ENCODE measurements at places on chromosomes 3 and 15.

DNA sequence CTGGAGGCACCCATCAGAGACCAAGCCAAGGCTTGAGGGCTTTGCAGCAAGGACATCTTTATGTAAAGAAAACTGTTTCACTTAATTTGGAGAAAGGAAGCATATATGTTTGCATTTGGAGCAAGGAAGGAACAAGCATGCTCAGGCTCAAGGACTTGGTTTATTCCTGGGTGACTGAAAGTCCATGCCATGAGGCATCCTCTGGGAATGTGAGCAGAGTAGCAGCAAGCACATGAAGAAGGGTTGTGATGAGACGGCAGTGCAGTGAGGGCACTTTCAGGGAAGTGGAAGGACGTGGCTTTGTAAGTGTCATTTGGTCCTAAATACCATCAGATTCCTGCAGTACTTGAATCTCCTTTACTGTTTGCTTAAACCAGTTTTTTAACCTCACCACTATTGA is 26.8 kb downstream of the POLG start:
- DNase-seq = no peak

- no peak for DNase-seq
Observed at GRCh38 chr3:169678122-169678521, 14.6 kb upstream of the MECOM start.

DNA sequence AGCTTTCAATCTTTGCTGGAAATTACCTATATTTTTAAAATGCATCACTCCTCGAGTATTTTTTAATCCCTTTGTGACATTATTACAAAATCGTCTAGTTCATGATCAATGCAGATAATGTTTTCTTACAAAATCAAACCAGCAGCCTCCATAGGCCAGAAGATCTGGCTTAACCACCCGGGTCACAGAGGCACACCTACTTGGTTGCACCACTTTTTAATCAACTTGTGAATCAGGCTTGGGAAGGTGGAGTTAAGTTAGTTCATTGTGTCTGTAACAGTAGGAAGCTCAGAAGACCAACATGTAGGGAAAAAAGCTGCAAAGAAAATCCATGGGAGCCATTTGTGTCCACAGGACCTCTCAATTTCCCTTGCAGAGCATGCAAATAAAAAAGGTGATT is 148.0 kb downstream of the TP63 start:
- DNase-seq = no peak

GRCh38 chr15:94236608-94237007 is 5.2 kb downstream of the MCTP2 start:
- no peak for DNase-seq

GRCh38 chr3:111688190-111688800 is 93.1 kb upstream of the ZBED2 start:
- no peak for DNase-seq

- DNase-seq = no peak
Observed at GRCh38 chr15:54582863-54583643, 604.8 kb downstream of the UNC13C start.

DNA sequence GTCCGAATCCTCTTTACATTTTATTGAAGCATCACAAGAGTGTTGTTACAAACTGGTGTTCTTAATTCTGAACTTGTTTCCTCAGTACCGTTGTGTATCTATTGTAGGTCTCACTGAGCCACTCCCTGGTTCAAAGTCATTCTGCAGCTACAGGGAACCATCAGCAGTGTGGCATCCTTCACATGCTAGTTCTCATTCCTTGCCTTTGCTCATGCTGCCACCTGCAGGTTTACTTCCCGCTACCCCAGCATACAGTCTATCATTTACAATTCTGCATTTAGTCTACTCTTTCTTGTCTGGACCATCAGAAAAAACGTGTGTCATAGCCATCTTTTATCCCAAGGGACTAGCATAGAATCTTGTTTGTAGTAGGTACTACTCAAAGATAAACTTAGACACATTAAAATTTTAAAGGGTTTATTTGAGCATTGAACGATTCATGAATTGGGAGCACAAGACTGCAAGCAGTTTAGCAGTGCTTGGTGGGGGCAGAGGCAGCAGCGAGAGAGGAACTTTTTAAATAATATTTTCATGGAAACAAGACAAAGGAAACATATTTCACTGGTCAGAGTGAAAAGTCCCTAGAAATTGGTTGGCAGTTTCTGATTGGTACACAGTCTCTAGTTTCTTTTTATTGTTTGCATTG is 402.1 kb downstream of the CADM2 start:
- DNase-seq = no peak

- no peak for DNase-seq
Observed at GRCh38 chr15:78085928-78086327, 6.4 kb upstream of the SH2D7 start.

GRCh38 chr15:92807971-92808571 is 92.1 kb upstream of the CHD2 start:
- DNase-seq = no peak

DNA sequence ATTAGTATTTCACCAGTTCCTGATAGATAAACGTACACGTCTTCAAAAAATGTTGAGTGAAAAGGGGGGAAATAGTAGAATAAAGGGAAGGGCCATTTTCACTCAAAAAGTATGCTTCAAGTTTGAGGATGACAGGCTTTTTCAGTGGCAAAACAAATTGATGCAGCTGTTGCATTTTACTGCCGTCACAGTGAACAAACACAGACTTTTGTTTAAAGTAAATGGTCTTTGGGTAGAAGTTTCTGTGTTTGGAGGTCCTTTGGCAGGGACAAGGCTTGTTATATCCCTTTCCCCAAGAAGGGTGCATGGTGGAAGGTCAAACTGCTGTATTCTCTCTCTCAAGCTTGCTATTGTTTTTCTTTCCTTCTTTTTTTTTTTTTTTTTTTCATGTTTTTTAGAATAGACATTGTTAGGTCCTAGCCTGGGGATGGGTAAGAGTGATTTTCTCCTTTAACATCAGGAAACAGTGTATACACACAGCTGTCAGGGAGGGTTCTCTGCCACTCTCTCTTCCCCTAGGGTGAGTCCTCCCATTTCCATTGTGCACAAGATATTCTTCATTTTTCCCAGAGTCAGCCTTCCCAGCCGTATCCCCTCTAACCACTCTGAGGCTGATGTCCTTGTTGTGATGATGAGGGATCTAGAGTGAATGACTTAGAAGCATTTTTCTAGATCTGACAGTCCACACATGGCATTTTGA is 6.6 kb upstream of the SUCNR1 start:
- DNase-seq = no peak

- DNase-seq = no peak
Observed at GRCh38 chr3:66236281-66236680, 15.5 kb downstream of the SLC25A26 start.

- no peak for DNase-seq
Observed at GRCh38 chr3:51997935-51998596, 2.4 kb upstream of the RPL29 start.

DNA sequence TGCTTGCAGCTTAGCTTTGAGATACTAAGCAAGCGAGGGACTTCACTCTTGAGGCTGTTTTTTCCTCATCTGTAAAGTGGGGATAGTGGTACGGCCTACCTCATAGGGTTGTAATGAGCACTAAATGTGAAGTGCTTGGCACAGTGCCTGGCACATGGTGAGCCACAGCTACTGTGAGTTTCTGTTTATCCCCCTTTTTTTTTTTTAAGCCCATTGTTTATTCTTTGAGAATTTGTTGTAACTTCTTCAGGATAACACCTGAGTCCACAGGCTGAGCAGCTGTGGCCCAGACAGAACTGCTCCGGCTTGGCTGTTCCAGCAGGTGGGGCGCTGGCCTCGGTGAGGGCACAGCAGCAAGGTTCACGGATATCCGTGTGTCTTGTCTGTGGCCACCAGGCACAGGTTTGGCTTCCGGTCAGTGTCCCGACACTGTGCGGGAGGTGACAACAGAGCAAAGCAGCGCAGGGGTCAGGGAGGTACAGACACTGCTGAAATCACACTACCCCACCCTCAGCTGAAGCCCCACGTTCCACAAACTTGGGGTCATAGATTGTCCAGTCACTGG is 7.3 kb upstream of the ISG20 start:
- no peak for DNase-seq

GRCh38 chr3:25452192-25452591 is 24.1 kb downstream of the RARB start:
- no peak for DNase-seq

DNA sequence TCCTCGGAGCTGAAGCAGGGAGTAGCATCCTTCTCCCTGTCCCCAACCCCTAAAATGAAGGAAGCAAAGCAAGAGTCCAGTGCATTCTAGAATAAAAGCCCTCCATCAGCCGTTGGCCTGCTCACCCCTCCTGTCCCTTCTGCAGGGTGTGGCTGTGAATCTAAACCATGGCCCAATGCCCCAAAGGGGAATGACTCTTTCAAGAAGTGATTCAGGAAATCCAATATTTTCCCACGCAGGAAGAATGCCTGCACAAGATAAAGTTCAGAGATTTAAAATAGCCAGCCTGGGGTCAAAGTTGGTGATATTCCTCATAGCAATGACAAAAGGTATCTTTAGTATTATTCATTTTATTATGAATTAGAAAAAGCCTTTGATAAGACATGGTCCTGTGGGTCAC is 38.5 kb downstream of the SLCO2A1 start:
- no peak for DNase-seq

DNA sequence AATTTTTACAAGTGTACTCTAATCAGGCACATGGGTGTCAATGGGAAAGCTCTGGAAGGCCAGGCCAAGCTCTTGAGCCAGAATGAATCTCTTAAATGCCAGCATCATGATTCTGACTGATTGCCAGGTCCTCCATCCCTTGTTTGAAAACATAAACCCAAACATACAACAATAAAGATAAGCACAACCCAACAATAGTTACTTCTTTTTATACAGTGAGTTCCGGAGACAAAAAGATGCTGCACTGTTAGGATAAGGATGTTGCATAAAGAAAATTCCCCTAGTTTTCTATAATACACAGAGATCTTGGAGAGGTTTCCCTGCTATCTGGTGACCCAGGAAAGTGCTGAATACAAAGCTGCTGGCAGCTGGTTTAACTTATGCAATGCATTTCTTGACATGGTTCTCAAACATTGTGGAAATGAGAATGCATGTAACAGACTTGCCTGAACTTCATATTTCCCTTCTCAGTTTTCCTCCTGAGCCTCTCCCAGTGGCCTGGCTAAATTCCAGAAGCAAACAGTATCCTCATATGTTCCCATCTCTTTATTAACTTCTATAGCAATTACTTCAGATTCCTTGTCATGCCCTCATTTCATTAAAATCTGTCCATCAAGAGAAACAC is 180.1 kb upstream of the PRICKLE2 start:
- DNase-seq = no peak

DNA sequence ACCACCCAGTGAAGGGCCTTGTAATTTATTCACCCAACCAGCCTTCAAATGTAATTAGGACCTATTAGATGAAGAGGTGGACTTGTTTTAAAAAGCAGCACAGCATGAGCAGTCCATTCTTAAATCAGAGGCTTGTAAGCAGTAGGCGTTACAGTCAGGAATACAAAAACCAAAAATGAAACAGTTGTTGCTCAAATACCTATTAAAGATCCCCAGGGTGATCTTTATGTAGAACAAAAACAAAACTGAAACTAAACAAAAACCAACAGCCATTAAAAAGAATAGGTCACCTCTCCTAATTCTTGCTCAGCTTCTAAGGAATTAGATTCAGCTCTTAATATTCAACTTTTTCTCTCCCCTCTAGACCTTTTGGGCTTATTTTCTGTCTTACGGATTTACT is 104.9 kb upstream of the ST8SIA2 start:
- DNase-seq = no peak

- DNase-seq = no peak
Observed at GRCh38 chr15:42057799-42058646, 36.3 kb downstream of the PLA2G4D start.

DNA sequence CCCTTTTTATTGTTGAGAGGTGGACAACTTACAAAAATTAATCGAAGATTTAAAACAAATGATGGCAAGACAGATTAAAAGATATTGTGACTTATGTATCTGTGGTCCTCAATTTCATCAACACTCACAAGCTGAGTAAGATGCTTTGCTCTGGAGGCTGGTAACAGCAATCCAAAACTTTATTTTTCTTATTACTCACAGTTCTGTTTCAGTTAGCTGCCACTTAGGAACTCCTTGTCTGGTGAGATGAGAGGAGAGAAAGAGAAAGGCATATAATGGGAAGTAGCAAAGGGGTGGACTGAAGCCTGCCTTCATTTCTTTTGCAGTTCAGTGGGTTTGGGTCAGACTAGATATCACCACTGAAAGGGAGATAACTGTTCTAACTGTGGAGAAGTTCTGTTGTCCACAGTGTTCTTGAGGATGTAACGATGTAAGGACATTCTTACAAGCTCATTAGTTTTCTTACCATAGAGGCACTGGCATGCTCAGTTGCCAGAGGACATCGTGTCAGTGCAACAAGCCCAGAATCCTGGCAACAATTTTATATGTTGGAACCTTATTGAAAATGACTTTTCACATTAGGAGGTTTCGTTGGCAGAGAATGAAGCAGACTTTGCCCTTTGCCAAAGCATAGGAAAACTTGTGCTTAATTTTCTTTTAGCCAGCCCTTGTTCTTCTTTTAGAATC is 93.6 kb downstream of the PLCL2 start:
- no peak for DNase-seq

DNA sequence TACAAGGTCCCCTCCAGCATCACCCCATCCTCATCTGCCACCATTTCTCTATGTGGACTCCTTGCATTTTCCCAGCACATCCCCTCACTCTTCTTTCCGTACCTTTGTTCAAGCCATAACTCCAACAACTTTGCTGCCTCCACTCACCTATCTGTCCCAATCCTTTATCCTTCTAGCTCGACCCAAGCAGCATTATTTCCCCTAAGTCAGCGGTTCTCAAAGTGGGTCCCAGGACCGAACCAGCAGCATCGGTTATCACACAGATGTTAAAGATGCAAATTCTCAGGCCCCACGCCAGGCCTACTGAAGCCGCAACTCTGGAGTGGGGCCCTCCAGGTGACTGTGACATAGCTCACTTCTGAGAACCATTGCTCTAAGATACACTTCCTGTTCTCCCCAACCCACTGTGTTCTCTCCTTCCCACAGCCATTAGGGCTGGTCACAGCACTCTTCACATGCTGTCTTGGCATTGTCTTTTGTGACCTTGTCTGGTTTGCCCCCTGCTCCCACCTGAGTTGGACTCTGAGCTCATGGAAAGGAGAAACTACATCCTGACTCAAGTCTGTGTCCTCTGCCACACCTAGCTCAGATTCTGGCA is 56.2 kb downstream of the AAGAB start:
- no peak for DNase-seq

DNA sequence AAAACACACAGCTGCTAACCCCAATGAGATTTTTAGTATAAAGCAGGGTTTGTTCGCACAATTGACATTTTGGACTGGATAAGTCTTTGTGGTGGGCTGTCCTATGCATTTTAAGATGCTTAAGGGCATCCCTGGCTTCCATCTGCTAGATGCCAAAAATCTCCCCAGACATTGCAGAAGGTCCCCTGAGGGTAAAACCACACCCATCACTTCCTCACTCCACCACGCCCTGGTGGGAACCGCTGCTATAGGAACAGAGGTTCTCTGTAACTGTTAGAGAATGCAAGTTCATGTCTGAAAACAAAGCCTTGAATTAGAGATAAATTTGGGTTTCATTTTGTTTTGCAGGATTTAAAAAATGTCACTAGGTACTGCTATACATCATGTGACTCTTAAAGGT is 67.7 kb downstream of the ARHGEF26 start:
- DNase-seq = no peak

- DNase-seq = no peak
Observed at GRCh38 chr15:44471885-44472455, 44.5 kb downstream of the CTDSPL2 start.

GRCh38 chr3:32616267-32616962 is 45.8 kb upstream of the DYNC1LI1 start:
- no peak for DNase-seq

Measured in activated T-helper 2 cell treated with anti-CD3 and anti-CD28 coated beads, Interferon-gamma antibody, Interleukin-2, Interleukin-4, amounts not matched to agents 10 μg/mL and 5 μg/mL and 100 μg/mL, durations not matched to agents 14 hours and 24 hours and 36 hours (primary cell).